ENCODE measurements at places on chromosomes 3 and 15.
A peak's percentile ranks its signal among the peaks of the same experiment; 100 is the strongest.

DNA sequence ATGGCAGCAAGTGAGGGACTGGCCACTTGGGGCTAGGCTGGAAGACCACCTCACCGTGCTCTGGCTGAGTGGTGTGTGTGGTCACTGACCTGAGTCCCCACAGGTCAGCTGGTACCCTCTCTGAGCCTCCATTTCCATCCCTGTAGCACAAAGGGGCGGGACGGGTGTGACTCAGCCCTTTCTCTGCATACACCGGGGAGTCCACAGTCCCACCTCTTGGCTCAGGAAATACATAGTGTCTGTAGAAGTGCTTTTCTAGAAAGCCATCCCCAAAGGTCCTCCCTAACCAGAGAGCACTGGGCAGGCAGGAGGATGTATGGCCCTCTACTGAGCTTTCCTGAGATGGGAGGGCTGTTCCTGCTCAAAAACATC lies 27.2 kb downstream of the WNT7A start:
- DNase-seq: no peak

- DNase-seq: no peak
Measured at GRCh38 chr15:59662260-59662659, 4.9 kb upstream of the GTF2A2 start.

DNA sequence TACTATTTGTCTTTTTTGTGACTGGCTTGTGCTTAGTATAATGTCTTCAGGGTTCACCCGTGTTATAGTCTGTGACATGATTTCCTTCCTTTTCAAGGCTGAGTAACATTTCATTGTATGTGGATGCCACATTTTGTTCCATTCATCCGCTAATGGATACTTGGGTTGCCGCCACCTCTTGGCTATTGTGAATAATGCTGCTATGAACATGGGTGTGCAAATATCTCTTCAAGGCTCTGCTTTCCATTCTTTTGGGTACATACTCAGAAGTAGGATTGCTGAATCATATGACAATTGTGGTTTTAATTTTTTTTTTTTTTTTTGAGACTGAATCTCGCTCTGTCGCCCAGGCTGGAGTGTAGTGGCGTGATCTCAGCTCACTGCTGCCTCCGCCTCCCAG lies 15.4 kb downstream of the CRTC3 start:
- no peak for DNase-seq

DNA sequence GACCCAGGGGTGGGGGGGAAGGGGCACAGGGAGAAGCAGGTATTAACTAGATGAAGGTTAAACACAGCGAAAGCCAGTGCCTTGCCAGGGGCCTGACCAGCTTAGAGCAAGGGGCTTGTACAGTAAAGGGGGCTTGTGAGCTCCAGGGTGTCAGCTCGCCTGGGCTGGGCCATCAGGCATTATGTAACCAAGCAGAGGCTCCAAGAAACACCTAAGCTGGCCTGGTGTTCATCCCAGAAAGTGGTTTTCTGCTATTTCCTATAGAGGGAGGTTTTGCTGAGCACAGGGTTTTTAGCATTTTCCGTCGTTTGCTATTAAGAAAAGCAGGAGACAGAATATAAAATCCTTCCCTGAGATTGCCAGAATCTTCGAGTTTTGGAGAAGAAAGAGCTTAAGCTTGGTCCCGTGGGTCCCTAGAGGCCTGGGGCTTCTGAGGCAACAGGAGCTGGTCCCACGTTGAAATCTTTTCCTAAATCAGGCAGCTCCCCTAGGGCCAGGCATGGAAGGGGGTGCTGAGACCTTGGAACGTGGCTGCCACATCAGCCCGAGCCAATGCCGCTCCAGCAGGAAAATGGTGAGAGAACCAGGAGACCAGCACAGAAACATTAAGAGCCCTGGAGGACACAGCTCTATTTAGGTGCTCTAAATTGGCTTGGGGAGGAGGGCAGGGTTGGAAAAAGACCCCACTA lies 71.4 kb downstream of the ISG20 start:
- no peak for DNase-seq

GRCh38 chr15:57111002-57111401 lies 192.6 kb downstream of the TCF12 start:
- no peak for DNase-seq

DNA sequence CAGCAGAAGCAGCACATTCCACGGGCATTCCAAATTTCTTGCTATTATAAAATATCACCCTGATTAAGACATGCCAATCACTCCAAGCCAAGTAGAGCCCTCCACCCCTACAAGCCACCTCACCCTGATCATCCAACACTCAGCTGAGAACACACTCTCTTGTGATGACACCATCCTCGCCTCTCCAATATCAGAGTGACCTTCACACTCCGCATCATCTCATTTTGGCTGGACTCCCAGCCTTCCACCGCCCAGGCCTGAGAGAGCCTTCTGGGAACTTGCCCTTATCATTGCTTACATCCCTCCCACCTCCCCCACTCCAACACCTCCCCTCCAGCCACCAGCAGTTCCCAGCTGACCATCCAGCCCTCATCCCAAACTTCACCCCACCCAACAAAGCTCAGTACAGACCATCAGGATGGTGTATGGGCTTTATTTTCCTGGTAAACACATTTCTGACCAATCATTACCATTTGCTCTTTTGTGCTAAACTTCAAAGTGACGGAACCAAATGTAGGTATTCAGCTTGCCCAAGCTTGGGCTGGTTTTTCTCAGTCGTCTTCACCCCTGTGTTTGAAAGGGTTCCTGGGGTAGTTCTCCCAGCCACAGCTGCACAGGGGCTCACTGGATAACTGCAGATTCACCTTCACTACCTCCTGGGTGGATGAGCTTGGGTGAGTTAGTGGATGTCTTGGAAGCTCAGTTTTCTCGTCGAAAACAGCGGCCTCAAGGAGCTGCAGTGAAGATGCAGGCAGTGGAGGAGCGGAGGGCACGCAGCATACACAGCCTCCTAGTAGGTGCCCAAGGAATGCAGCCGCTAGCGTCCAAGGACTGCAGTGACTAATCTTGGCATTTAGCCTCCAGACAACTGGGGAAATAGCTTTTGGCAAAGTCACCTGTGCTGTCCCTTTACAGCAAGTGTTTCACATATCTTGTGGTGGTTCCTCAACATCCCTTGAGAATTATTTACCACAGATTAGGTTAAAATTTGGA lies 115.1 kb downstream of the LIPC start:
- no peak for DNase-seq

DNA sequence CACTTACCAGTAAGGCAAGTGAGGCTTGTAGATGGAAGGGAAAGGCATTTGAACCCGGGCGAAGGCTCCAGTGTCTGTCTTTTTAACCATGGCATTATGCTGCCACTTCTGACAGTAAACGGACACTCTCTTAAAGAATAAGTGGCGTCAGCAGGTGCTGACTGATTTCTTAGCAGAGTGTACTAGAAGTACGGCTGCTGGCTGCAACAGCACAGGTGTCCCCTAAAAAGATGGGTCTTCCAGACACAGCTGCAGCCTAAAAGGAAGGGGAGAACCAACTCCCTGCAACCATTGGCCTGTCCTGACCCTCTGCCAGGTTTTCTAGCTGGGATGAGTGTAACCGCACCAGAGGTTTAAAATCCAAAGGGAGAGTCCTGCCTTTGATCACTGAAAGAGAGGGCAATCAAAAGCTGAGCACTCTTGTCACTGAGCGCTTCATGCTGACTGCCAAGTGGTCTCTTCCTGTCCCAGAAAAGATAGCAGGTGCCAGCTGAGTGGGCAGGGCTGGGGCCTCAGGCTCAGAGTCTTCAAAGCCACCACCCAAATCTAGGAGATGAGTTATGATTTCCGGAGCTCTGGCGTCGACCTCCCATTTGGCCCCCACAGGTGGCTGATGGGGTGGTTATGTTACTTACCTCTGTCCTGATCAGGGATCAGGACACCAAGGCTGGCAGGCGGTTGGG lies 255.8 kb downstream of the SLCO3A1 start:
- DNase-seq: no peak

- no peak for DNase-seq
Measured at GRCh38 chr15:41480396-41481140, 13.1 kb upstream of the ITPKA start.

DNA sequence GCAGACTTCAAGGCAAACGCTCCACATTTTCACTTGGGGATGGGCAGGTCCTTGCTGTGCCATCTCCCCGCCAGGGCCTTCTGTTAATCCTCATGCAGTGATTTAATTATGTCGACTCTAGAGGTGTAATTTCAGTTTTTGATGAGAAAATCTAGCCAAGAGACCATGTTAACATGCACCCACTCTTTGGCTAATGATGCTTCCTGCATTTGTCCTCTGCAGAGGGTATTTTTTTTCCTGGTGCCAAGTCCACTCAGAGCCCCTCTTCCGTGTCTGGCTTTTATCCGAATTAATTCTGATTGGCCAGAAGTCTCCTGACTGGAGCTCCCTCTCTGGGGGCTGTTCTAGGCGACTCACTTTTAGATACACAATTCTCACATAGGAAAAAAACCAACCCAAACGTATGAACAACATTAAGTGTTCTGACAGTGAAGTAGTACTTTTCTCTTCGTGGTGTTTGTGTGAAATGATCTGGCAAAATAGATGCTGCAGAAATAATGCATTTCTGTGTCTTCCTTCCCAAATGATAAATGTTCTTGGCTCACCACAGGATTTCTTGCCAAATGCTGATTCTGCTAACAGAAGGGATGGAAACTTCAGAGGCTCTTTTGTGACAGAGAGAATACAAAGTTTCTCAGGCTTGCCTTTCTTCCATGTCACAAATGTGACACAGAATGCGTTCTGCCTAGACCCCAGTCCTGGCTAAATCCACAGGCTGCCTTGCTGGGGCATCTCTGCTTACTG lies 190.0 kb downstream of the CACNA2D3 start:
- no peak for DNase-seq

- DNase-seq: no peak
Measured at GRCh38 chr3:25460751-25461150, 32.7 kb downstream of the RARB start.

- DNase-seq: peak; percentile 0
Measured at GRCh38 chr3:131794766-131795388, 239.9 kb downstream of the CPNE4 start.

DNA sequence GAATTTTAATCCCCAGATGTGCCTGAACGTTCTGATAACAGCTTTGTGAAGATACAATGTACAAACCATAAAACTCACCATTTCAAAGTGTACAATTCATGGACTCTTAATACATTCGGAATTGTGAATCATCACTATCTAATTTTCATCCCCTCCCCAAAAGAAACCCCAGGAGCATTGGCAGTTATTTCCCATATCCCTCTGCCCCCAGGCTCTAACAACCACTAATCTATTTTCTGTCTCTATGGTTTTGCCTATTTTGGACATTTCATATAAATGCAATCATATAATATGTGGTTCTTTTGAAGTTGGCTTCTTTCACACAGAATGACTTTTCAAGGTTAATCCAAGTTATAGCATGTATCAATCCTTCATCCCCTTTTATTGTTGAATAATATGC lies 25.3 kb downstream of the PRICKLE2 start:
- no peak for DNase-seq

DNA sequence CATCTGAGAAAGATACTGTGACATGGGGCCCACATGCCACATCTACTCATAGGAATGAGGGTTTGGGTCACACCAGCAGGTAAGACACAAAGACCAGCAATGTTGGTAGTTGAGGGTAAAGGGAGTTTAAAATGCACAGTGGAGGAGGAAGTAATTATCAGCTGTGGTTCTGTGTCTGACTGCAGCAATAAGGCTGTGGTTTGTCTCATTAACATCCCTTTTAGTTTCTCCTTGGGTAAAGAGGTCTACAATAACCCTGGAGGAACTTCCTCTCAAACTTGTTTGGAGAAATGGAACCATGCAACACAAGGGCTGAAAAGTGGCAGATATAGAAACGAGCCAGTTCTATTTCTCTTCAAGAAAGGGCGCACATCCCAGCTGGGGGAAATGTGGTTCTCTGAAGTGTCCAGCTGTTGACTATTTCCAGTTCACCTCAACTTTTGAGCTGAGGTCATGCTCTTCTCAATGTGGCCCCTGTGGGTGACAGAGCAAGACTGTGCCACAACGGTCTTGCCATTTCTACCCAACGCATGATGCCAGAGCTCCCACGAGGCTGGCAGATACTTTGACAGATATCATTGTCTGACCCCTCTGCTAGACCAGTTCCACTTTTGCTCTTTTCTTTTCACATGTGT lies 234.3 kb downstream of the SQOR start:
- DNase-seq: no peak

DNA sequence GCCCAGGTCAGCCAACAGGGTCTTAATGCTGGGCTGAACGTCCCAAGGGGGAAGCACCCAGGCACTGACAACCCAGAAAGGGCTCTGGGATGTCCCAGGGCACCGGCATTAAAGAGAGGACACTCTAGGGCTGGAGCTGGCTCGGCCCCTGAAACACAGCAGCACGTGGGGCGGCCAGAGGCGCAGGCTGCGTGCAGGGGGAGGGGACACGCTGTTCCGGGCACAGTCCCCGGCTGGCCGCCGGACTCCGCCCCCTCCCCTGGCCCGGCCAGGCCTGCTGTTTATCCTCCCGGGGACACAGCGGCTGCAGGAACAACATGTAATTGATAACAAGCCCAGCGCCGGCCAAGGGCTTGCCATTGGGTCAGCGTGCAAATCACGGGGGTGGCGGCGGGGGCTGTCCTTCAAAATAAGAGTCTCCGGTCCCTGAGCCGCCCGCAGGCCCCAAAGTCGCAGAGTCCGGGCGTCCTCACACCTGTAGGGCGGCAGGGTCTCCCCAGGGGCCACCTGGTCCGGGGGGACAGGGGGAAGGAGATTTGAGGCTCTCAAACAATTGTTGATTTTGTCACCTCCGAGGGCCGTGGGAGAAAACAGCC lies 1.3 kb downstream of the KLF15 start:
- DNase-seq: peak; percentile 95

DNA sequence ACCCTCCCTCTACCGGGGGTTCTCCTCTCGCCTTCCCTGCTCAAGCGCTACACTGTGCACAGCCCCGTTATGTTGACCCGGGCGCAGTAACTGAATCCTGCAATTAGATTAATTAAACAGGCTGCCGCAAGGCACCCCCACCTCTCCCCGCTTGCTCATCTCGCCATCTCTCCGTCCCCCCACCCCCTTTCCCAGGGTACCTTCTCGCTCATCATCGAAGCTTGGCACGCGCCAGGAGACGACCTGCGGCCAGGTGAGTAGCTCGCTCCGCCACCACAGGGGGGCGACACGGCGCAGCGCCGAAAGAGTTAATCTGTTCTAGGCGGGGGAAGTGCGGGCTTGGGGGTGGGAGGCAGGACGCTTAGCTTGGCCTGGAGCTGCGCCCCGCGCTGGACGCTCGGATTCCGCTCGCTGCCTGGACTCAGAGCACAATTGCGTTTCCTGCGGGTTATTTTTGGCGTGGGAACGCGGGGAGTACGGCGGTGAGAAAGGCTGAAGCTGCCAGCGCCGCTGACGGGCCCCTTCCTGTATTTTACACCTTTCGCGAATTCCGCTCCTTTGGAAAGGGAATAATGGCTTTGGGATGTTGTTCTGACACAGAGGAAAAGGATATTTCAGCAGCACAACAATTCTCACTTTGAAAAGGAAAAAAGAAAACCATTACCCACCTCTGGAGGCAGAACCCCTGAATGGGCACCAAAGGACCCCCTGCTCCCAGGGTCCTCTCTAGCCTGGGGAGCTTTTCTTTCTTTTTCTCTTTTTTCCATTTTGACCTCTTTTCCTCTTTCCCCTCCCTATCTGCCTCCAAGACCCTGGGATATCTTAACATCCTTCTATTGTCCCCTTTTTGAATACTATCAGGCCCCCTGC lies 1.5 kb downstream of the DLL4 start:
- no peak for DNase-seq

GRCh38 chr3:33993631-33994030 lies 195.2 kb downstream of the PDCD6IP start:
- no peak for DNase-seq

- DNase-seq: no peak
Measured at GRCh38 chr15:98277602-98278001, 317.1 kb downstream of the ARRDC4 start.
